Activated CD4-positive, alpha-beta T cell treated with anti-CD3 and anti-CD28 coated beads for 1 hour (primary cell): ENCODE measurements at places on chromosomes 2 and 18.

DNA sequence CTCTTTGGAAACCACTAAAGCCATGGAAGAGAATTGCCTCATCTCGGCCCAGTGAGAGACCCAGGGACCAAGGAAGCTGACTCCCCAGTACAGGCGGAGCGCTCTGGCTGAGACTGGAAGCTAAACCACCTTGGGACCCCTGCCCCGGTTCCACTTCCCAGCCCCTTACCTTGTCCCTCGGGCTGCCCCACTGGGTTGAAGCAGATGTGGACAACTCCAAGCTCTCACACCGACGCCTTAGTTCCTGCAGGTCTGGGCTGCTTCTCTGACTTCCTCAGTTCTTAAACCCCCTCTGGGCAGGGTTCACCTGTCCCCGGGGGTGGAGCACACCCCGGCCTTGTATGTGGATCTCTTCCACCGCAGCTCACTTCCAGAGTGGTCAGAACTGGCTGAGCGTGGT is 266.2 kb downstream of the PHLPP1 start:
- no peak for DNase-seq

- DNase-seq, result no peak
Measured at GRCh38 chr2:120445449-120446143, 99.7 kb downstream of the INHBB start.

- DNase-seq, result no peak
Measured at GRCh38 chr2:202133200-202133908, 60.3 kb downstream of the KIAA2012 start.

- peak; percentile 81 for DNase-seq
Measured at GRCh38 chr2:96157649-96158553, 12.7 kb upstream of the DUSP2 start.

DNA sequence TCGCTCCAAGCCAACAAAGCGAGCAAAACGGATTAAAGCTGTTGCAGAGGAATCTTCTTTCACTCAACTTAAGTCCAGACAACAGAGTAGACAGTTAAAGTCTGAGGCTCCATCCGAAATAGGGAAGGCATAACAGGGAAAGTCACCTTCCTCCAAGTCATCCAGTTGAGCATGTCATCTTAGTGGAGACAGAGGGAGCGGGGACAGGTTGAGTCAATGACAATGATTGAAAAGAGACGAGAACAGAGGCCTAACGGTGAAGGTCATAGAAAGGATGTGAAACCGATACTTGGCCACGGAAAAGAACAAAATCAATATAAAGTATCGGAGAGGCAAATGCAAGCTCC is 455 bp downstream of the C18orf32 start:
- DNase-seq, result no peak

- no peak for DNase-seq
Measured at GRCh38 chr2:220117025-220117424, 489.6 kb downstream of the SLC4A3 start.

GRCh38 chr18:48896875-48897511 is 53.8 kb downstream of the SMAD7 start:
- no peak for DNase-seq

- no peak for DNase-seq
Measured at GRCh38 chr2:16725549-16725948, 59.9 kb upstream of the CYRIA start.

GRCh38 chr18:26057344-26057773 is 33.1 kb downstream of the SS18 start:
- no peak for DNase-seq

- no peak for DNase-seq
Measured at GRCh38 chr2:120294008-120294340, 41.3 kb downstream of the RALB start.

DNA sequence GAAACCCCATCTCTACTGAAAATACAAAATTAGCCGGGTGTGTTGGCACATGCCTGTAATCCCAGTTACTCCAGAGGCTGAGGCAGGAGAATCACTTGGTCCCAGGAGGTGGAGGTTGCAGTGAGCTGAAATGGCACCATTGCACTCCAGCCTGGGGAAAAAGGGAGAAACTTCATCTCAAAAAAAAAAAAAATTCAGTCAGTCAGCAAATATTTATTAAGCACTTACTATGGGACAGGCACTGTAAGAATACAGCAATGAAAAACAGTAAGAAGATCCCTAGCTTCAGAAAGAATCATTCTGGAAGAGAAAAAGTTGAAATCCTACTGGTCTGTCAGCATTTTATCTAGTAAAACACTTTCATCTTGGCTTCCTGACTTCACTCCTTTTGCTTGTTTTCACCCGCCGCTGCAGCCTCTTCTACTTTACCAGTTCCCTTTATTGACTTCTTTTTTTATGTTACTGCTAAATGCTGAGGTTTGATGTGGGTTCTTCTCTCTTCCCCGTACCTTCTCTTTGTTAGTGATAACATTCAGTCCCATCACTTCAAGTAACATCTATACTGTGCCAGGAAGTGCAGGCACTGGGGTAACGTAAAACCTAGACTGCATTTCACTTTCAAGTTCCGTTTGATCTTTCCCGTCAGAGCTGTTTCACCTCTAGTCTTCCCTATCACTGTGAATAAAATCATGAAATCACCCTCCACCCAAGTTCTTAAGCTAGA is 10.8 kb upstream of the TAF4B start:
- peak; percentile 16 for DNase-seq

DNA sequence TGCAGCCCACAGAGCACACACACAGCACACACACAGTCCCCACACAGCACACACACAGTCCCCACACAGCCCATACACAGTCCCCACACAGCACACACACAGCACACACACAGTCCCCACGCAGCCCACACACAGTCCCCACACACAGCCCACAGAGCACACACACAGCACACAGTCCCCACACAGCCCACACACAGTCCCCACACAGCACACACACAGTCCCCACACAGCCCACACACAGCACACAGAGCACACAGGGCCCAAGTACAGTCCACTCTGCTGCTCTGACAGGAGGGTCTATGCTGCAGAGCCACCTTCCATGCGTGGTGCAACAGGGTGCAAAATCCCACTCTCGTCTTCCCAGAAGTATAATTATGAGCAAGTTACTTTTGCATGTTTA is 240.5 kb upstream of the SALL3 start:
- no peak for DNase-seq

- DNase-seq, result no peak
Measured at GRCh38 chr2:108316033-108316432, 27.3 kb downstream of the SULT1C2 start.

GRCh38 chr2:80670763-80671162 is 366.2 kb upstream of the LRRTM1 start:
- no peak for DNase-seq

DNA sequence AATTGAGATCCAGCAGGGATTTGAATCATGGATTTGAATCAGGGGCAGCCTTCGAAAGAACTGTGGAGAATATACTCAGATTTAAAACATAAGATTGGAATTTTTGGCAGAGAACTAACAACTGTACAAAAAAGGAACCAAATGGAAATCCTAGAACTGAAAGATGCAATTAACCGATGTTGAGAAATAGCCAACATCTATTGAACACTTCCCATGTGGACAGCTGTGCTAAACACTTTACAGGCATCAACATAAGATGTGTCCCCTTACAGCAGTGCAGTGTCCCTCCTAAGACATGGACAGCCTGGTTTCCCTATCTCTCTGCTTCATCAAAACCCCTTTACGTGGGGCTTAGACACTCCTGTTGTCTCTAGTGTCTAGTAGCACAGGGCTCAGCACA is 3.7 kb upstream of the IL1RN start:
- DNase-seq, result no peak

DNA sequence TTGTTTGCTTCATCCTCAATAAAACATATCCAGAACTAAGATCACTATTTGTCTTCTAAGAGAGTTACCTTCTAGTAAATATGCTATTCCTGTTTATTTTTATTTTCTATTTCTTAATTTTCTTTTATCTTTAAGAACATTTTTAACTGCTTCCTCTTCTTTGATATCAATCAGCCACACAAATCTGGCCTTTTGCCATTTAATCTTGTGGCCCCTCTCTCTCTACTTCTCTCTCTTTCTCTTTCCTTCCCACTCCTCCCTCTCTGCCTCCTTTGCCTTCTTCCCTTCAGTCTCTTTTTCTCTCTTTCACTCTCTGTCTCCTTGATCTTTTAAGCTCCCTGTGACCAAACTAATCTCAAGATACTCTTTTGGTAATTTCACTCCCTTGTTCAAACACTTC is 108.4 kb downstream of the GRB14 start:
- DNase-seq, result no peak

GRCh38 chr18:63071701-63072141 is 247.8 kb downstream of the BCL2 start:
- no peak for DNase-seq

GRCh38 chr2:45769854-45770576 is 118.5 kb downstream of the PRKCE start:
- no peak for DNase-seq

DNA sequence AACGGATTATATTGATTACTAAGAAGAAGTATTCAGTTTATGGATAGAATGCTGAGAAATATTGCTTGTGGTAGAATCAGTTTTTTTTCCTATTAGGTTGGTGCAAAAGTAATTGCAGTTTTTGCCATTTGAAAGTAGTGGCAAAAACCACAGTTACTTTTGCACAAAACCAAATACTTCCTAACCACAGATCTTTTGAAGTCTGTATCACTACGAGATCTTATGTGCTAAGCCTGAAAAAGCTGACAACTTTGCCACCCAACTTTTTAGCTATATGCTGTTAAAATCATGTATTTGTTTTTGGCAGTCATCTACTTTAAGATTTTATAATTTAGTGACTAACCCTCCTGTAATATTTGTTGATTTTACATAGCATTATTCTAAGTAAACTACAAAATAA is 24.6 kb downstream of the DNAJC10 start:
- DNase-seq, result no peak

GRCh38 chr2:105793196-105793975 is 48.7 kb downstream of the NCK2 start:
- no peak for DNase-seq

DNA sequence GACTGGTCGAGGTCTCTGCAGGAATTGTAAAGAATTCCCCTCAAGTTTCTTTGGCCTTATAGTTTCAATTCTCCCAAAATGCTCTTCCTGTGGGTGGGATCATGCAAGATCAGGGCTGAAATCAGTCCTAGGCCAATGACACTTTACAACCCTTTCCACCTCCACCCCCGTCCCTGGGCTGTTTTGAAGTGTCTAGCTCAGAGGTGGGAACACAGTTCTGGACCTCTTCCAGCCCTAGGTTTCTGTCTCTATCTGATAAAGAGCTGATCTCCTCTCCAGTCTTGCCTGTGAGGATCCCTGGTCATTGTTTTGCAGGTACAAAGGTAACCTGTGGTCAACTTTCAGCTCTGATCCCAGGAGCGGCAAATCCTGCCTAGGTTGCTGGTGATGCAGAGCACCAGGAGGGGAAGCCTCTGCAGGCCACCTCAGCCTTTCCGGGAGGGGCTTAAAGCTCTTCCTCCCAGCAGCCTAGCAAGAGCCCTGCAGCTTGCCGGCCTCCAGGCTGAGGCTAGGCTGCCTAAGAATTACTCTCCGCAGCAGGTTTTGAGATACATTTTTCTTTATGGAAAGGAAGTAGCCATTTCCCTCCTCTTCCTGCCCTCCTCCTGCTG is 69.8 kb upstream of the WIPF1 start:
- DNase-seq, result no peak

- DNase-seq, result no peak
Measured at GRCh38 chr2:71078624-71079023, 10.2 kb downstream of the NAGK start.

GRCh38 chr2:168766600-168766999 is 35.8 kb upstream of the NOSTRIN start:
- DNase-seq, result no peak

- no peak for DNase-seq
Measured at GRCh38 chr2:120632796-120633646, 102.6 kb upstream of the GLI2 start.
